ENCODE measurements at places on chromosomes 4 and X. TPM values are rescaled to one million over a fixed set of nuclear protein-coding genes. Genes with fewer than 3 reads are reported as not detected.

The PRSS12 gene
- 0.14 TPM for total RNA-seq

The IL2 gene
- total RNA-seq = not detected

The GAB1 gene
- total RNA-seq = 2.6 TPM

The PCYT1B gene
- total RNA-seq = not detected

The JADE3 gene
- total RNA-seq = 16.5 TPM

The NONO gene
- 345 TPM for total RNA-seq

The VCX2 gene
- total RNA-seq = not detected

The DDX53 gene
- not detected for total RNA-seq

The RNF150 gene
- total RNA-seq = 0.25 TPM

The SLC7A11 gene
- total RNA-seq = 20.9 TPM

The NSUN7 gene
- total RNA-seq = 0.43 TPM

The SPIN2A gene
- 0.15 TPM for total RNA-seq

The CCSER1 gene
- not detected for total RNA-seq

The DUSP21 gene
- not detected for total RNA-seq

The TMPRSS11B gene
- not detected for total RNA-seq

The ZCCHC12 gene
- 0.25 TPM for total RNA-seq

The RIPPLY1 gene
- 0.12 TPM for total RNA-seq

The HELQ gene
- 4.8 TPM for total RNA-seq

The MFAP3L gene
- total RNA-seq = 3.6 TPM

The WAS gene
- total RNA-seq = 0.28 TPM

The ALB gene
- total RNA-seq = not detected

The MSL3 gene
- 19.4 TPM for total RNA-seq

The PLAC8 gene
- total RNA-seq = 1.1 TPM

The FGFBP2 gene
- 0.12 TPM for total RNA-seq

The MAML3 gene
- total RNA-seq = 11.6 TPM

The HADH gene
- 19.9 TPM for total RNA-seq

The SLITRK4 gene
- not detected for total RNA-seq

The BGN gene
- not detected for total RNA-seq

The GCNA gene
- total RNA-seq = 1.9 TPM

The BEND4 gene
- total RNA-seq = not detected

The RHOXF1 gene
- not detected for total RNA-seq

The ZNF41 gene
- total RNA-seq = 4.1 TPM

The GRIA3 gene
- total RNA-seq = not detected

The NUDT11 gene
- total RNA-seq = 2.7 TPM

The VSIG4 gene
- not detected for total RNA-seq

The MTMR1 gene
- 17.3 TPM for total RNA-seq

The MAGEA8 gene
- not detected for total RNA-seq

The RTL9 gene
- 0.13 TPM for total RNA-seq

The LUZP4 gene
- total RNA-seq = not detected

The TEX13A gene
- not detected for total RNA-seq

The TRIML2 gene
- 42.5 TPM for total RNA-seq

The ZDHHC15 gene
- total RNA-seq = not detected

The GYG2 gene
- 5.1 TPM for total RNA-seq

The DCAF4L1 gene
- 0.14 TPM for total RNA-seq

The TMSB15C gene
- 0.14 TPM for total RNA-seq

The EGF gene
- 0.25 TPM for total RNA-seq

The CSAG1 gene
- total RNA-seq = not detected

The CASK gene
- total RNA-seq = 20.8 TPM

The C4orf51 gene
- total RNA-seq = not detected

The LGI2 gene
- 0.20 TPM for total RNA-seq

The NKX3-2 gene
- 0.14 TPM for total RNA-seq

The AMTN gene
- total RNA-seq = not detected

The F8A3 gene
- total RNA-seq = 0.53 TPM

The PCDH19 gene
- total RNA-seq = 0.24 TPM

The BEX2 gene
- 9.3 TPM for total RNA-seq

The SPANXD gene
- not detected for total RNA-seq

The ADH5 gene
- 112 TPM for total RNA-seq

The DSPP gene
- not detected for total RNA-seq

The IL13RA2 gene
- total RNA-seq = not detected
